ENCODE measurements at places on chromosomes 11 and 22.

DNA sequence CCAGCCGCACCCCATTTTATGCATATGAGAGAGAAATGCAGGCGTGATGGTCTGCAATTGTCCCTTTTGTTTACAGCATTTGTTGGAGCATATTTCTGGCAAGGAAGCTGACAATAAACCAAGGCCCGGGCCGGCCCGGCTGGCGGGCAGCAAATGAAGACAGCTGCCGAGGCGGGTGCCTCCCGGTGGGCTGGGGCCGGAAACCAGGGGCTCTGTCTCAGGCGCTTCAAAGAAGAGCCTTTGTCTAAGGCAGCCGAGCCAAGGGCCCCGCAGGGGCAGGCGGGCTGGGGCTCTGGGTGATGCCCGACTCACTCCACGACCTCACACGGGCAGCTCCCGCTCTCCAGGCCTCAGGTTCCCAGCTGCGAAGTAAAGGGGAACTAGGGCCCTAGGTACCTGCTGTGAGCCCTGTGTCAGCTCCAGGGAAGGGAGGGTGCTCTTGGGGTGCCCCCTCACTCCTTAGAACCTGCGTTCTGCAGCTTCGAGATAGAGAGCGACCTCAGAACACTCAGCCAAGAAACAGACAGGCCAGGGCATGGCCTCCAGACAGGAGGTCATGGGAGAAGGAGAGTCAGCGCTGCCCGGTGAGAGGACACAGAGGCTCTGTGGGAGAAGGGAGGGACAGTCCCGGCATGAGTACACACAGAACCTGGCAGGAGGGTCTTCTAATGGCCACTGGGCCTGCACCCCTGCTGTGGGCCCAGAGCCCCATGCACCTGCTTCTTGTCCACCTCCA lies 2.4 kb downstream of the LINC01488 start:
- DNase-seq, result no peak

DNA sequence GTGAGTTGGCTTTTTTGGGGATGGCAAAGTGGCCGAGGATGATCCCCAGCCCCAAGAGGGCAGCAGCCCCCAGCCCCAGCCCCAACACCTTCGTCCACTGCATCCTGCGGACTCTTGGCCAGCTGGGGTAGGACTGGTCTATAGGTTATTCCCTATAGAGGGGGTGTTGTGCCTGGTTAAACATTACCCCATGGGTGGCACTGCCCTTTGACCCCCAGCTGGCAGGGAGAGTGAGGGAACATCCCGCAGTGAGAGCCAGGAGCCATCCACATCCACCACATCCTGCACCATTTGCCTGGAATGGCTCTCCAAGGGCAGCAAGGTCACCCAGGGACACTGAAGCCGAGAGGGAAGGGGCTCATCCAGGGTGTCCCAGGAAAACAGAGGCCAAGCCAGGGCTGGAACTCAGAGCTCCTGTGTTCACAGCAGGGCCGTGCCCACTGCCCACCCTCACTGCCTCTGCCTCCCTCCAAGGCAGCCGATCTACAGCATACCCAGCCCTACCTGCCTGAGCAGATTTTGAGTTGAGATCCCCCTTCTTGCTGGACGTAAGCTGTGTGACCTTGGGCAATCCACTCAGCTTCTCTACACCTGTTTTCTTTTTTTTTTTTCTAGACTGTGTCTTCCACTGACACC lies at the start of gene NAALADL1:
Gene NAALADL1, minus strand, starts transcription at position 135 of the 636 bp plus-strand sequence. Its CDS starts 32 bp downstream, at position 103.
- no peak for DNase-seq

- DNase-seq, result no peak
These were observed 233.0 kb downstream of the FAM76B start for GRCh38 chr11:95556342-95557163.

- peak; percentile 65 for DNase-seq
These were observed 21.2 kb downstream of the UPB1 start for GRCh38 chr22:24516301-24516737.

GRCh38 chr22:39291523-39291922 lies 27.9 kb downstream of the RPL3 start:
- DNase-seq, result no peak

DNA sequence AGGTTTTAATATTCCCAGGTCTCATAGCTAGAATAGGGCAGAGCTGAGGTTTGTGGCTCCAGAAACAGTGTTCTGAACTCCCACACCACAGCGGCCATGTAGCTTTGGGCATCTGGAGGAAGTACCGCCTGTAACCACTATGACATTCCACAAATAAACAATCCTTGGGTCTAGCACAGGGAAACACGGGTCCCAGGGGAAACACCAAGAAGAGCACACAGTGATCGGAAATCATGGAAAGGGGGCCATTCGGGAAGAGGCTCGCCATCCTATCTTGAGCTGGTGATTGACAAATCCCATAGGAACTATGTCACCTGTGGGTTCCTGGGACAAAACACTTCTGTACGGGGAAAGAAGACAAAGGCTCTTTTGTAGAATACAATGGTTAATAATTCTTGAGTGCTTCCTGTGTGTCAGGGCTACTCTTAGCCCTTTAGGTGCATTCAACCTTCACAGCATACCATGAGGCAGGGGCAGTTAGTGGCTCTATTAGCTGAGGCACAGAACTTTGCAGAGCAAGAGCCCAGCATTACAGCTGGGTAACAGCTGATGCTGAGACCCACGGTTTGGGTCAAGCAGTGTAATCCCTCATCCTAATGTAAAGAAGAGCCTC lies 514.2 kb downstream of the NTM start:
- peak; percentile 68 for DNase-seq

DNA sequence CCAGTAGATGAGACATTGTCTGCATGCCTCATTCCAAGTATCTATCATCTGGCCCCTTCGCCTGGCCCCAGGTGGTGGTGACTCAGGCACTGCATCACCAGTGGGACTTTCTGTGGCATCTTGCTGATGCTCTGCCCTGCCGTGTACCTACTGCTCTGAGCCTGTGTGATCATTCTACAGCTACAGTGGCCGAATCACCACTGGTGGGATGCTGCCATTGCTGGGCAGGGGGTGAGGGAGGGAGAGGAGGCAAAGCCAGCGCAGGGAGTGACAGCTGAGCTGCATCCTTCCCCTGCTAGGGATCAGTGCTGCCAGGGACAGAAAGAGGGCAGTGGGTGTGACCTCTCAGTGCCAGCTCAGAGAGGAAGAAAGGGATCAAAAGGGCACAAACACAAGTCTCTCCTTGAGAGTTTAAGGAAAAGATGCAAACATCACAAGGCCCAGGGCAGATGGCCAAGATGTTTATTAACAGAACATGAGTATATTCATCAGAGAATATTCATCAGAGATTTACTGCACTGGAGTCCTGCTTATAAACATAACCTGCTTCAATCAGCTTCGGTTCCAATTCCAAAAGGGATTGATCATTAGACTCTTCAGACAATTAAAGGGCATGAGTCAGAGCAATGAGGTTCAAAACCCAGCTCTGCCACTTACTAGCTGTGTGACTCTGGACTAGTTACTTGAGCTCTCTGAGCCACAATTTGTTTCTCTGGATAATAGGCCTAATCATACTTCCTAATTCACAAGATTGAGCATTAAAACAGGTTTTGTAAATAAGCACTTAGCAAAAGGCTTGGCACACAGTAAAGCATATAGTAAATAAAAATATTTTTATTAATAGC lies 109.8 kb downstream of the NAT10 start:
- DNase-seq, result peak; percentile 52

- DNase-seq, result no peak
These were observed 10.7 kb downstream of the KRTAP5-5 start for GRCh38 chr11:1640076-1640946.

DNA sequence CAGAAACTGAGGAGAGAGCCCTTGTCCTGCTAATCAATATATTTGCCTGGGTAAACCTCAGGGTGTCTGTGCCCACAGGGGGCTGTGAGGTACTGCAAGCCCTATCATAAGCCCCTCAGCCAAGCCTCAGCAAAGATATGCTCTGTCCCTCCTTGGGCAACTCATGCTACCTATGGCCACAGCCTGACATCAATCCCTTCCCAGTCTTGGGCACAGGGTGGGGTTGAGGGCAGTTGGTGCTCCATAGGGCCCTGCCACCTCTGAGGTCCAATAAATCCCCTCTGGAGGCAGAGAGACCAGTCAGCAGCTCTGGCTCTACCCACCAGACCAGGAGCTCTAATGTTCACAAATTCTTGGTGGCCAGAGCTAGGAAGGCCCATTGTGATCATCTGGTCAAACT lies 23.8 kb downstream of the TPBGL start:
- DNase-seq, result no peak

DNA sequence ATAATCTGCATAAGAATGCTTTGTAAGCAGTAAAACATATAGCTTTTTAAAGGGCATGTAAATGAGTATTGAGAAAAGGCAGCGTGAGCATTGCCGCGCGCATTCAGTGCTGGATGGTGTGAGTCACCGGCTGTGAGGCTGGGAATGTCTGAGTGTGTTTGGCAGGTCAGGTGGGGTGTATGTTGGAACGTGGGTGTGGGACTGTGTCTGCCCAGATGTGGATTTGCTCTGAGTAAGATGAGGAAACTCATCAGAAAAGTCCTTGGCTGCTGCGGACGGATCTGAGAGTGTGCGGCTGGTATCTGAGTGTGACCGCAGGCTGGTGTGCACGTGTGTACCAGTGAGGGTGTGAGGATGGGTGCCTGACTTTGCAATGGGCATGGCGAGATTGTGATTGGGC lies 66.2 kb upstream of the NECTIN1 start:
- DNase-seq, result peak; percentile 4

DNA sequence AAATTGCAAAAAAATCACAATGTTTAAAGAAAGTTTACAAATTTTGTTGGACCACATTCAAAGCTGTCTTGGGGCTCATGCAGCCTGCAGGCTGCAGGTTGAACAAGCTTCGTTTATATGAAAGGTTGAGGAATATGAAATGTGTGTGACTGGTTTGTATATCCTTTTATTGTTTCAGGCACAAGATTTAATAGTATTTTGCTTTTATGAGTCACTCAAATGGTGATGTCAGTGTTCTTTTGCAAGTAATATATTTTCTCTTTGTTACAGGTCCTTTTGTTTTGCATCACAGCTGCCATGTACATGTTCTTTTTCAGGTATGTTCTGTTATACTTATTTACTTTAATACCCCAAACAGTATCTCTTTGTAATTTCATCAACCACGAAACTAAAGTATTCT lies 198.6 kb downstream of the TMEM135 start:
- no peak for DNase-seq

DNA sequence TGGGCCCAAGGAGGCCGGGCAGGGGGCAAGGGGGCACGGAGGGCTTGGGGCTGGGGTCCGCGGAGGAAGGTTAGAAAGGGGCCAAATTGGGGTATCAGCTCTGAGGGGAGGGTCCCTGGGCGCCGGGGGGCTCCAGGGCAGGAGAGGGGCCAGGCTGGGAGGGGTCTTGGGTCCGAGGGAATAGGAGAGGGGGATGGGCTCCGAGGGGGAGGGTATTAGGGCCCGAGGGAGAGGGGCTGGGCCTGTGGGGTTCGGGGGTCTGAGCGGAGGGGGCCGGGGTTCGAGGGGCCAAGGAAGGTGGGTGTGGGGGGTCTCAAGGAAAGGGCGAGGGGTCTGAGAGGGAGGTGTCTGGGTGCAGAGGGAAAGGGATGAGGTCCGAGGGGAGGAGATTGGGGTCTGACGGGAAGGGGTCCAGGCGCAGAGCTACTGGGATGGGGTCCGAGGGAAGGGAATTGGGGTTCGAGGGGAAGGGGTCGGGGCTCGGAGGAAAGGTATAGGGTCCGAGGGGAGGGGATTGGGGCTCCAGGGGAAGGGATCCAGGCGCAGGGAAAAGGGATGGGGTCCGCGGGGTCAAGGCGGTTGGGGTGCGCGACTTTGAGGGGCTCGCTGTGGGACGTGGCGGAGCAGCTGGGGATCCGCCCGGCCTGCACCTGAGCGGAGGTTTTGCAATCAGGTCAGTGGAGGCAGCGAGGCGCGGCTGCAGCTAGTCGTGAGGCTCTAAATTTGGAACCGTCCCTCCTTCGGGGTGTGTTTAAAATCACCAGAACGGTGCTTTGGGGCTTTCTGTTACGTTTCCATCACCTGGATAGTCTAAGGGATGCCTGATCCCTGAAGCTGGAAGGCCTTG lies 728 bp downstream of the CTTN start:
- no peak for DNase-seq

GRCh38 chr22:50282361-50283155 lies 12.4 kb upstream of the MAPK11 start:
- DNase-seq, result peak; percentile 67

DNA sequence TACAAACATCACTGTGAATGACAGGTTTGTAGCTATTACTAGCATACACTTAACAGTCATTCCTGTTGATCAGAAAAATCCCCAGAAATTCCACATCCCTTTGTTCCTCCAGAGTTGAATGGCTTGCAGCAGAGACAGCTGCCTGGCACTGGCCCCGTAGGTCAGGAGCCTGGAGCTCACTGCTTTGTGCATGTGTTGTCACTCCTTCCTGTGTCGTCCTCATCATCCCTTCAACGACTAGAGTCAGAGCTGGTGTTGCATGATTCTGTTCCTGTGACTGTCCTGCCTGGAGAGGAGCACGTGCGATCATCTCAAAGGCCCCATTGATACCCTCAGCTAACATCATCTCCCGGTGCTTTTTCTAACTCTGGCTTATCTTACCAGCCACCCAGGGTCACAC lies 58.3 kb downstream of the LDLRAD3 start:
- DNase-seq, result no peak

- no peak for DNase-seq
These were observed 82.9 kb upstream of the AKIP1 start for GRCh38 chr11:8828046-8828445.

- peak; percentile 89 for DNase-seq
These were observed 29.5 kb downstream of the CHEK2 start for GRCh38 chr22:28711820-28712777.

- DNase-seq, result no peak
These were observed 47.0 kb downstream of the PACSIN2 start for GRCh38 chr22:42967933-42968332.

DNA sequence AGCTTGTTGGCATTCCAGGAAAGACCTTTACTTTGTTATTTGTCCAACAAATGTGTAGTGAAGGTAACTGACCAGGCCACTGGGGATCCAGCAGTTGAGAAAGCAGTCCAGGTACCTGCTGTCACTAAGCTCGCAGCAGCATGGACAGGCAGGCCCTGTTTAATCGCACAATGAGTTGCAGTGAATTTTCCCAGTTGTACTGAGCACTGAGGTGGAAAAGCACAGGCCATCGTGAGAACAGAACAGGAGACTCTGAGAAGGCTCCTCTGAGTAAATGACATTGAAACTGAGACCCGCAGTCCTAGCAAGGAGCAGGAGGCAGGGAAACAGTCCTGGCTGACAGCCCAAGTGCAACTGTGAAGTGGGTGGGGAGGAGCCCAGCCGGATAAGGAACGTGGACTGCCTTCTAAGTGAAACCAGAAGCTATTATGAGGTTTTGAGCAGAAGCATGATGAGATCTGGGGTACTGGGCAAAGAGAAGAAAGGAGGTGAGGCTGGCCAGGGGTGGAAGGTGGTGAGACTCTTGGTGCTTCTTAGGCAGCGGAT lies 39.8 kb upstream of the CDON start:
- DNase-seq, result no peak

GRCh38 chr11:44674809-44675208 lies 52.0 kb upstream of the TSPAN18 start:
- DNase-seq, result no peak

GRCh38 chr11:87290304-87290922 lies 252.7 kb downstream of the TMEM135 start:
- peak; percentile 9 for DNase-seq

DNA sequence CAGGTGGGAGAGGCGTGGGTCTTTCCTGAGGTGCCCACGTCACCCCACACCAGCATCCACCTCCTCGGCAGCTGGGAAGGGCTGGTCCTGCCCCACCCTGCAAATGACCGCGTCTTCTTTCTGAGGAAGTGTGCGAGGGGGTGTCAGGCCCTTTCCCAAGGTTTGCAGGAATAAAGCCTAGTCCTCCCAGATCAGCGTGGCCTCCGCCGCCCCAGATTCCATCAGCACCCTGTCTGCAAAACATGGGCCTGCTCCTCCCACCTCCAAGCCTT lies 14.4 kb upstream of the SLC39A13 start:
- DNase-seq, result no peak

- no peak for DNase-seq
These were observed 815 bp upstream of the PLCB3 start for GRCh38 chr11:64250415-64251015.

- DNase-seq, result no peak
These were observed 77.3 kb downstream of the YAP1 start for GRCh38 chr11:102187416-102188151.

All from kidney epithelial cell (primary cell).